ENCODE measurements at places on chromosomes 3 and 15.

DNA sequence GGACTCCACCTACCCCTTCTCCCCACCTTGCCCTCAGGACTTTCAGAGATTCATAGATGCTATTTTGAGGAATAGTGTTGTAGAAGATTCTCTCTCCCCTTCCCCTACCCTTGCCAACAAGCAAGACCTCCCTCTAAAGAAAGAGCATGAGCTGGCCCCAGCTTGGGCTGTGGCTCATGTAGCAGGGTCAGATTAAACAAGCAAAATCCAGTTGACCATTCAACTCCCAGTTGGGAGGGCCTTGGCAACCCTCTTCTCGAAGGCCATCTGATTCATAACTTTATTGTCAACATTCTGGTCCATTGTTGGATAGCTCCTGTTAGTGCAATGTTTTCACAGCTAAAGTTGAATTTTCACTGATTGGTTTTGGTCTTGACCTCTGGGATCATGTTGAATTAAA is 41.1 kb downstream of the TNFAIP8L3 start:
- no peak for DNase-seq

- no peak for DNase-seq
These were observed 158.1 kb downstream of the PTPRG start for GRCh38 chr3:61719278-61719977.

DNA sequence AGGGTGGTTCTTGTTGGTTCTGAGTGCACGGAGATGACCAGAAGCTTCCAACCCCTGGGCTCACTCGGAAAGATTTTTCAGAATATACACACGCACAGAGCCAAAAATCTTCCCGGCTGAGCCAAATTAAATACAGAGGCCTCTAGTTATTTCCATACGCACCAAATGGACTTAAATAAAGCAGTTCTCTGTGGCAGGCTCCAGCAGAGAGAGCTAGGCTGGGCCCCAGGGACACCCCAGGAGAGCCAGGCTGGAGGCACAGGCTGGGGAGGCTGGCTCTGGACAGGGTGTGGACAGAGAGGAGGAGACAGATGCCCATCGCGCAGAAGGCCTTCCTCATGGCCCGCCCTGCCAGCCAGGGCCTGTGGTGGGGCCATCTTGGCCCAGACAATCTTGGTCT is 115.9 kb downstream of the IQSEC1 start:
- DNase-seq = no peak

DNA sequence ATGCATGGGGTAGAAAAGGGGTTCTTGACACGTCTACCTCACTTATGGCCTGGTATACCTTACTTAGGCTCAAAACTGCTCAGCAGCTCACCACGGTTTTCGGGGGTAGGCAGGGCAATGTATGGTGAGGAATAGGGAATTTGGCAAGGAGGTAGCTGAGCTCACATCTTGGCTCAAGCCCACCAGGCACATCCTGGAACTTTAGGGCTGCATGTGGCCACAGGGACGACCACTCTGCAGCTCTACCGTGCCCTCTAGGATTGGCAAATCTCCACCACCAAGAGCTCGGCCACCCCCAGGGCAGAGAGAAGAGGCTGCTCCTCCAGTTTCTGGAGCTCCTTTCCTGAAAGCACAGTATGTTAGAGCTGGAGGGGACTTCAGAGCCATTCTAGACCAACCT is 69.7 kb downstream of the MRPL46 start:
- no peak for DNase-seq

- no peak for DNase-seq
These were observed 86.0 kb downstream of the EFL1 start for GRCh38 chr15:82176542-82176941.

DNA sequence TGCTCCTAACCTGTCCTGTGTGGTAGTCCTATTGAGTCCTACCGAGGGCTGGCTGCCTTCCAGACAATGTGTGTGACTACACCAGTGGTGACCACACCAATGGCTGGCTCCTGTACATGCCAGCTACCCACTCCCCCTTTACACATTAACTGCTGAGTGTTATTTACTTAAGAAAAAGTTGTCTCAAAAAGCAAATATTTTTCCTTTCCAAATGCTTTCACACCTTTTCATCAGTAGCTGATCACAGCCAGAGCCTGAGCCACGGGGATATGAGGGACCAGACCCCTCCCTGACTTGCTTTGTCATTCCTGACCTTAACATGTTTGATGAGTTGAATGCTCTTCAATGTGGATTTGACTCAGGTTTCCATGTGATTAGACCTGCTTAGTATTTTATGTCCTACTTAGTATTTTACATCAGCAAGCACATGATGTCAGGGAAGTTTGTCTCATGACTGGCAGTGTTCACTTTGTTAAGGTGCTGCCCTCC is 29.6 kb upstream of the GREM1 start:
- DNase-seq = no peak
